ENCODE measurements at places on chromosomes 16 and 17. TPM values are rescaled to one million over a fixed set of nuclear protein-coding genes. Genes with fewer than 3 reads are reported as not detected.
A peak's percentile ranks its signal among the peaks of the same experiment; 100 is the strongest.

GRCh38 chr17:57556320-57556719, 188.8 kb downstream of the CCDC182 start:
- H3K4me1 ChIP-seq, result peaks cover 17% of the 10 kb centered on the region
- no peaks in the 10 kb centered on the region for H3K27me3 ChIP-seq
- no peaks in the 10 kb centered on the region for H3K36me3 ChIP-seq
- no peak overlapping the region for H3K27ac ChIP-seq

- no peak for DNase-seq
- H3K36me3 ChIP-seq, result no peaks in the 10 kb centered on the region
- no peak overlapping the region for H3K4me3 ChIP-seq
- no peak overlapping the region for H3K27ac ChIP-seq
- no peaks in the 10 kb centered on the region for H3K4me1 ChIP-seq
- no peaks in the 10 kb centered on the region for H3K27me3 ChIP-seq
These were observed 156.0 kb upstream of the SALL1 start for GRCh38 chr16:51306886-51307595.

DNA sequence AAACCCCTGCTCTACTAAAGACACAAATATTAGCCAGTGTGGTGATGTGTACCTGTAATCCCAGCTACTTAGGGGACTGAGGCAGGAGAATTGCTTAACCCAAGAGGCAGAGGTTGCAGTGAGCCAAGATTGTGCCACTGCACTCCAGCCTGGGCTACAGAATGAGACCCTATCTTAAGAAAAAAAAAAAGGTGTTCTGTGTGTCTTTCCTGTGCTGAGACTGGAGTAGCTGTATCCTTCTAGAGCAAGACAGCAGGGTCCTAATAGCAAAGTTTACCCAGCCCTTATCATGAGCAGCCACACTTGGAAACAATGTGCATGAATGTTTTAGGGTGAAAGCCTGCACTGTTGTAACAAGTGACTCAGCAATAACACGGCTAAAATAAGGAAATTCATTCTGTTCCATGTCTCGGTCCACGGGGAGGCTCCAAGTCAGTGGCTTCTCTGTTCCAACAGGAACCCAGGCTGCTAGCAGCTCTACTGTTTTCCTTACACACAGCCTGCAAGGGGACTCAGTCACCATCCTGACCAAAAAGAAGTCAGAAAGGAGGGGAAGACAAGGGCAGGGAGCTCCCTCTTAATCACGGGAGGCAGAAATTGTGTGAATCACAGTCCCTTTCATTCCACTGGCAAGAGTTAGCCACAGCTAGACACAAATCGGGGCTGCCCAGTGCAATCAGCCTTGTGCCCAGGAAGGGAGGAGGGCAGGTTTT, 7.1 kb upstream of the SLC5A11 start:
- no peaks in the 10 kb centered on the region for H3K27me3 ChIP-seq
- peak; percentile 30 for DNase-seq
- H3K36me3 ChIP-seq, result no peaks in the 10 kb centered on the region
- peaks cover 24% of the 10 kb centered on the region for H3K4me1 ChIP-seq

GRCh38 chr16:57675741-57676551, 7.8 kb downstream of the ADGRG3 start:
- DNase-seq, result no peak
- H3K36me3 ChIP-seq, result no peaks in the 10 kb centered on the region
- H3K27me3 ChIP-seq, result no peaks in the 10 kb centered on the region
- no peak overlapping the region for H3K4me3 ChIP-seq
- peaks cover 16% of the 10 kb centered on the region for H3K4me1 ChIP-seq

DNA sequence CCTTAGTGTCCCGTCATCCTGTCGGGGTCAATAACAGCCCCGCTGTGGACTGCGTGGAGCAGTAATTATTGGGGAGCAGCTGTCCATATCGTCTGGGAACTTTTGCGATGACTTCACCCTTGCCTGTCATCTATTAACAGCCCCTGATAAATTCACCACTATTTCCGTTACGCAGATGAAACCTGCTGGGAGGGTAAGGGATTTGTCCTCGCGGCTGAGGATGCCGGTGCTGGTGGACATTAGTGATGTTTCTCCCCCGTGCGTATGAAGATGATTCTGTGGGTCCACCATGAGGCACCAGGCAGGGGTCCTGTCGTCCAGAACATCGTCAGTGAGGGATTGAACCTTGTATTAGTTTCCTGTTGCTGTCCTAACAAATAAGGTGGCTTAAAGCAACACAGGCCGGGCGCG, 1.0 kb downstream of the FLYWCH2 start:
- peak overlapping the region; percentile 90 for H3K4me3 ChIP-seq
- no peak overlapping the region for H3K27ac ChIP-seq
- DNase-seq, result no peak
- peaks cover 5% of the 10 kb centered on the region for H3K4me1 ChIP-seq

DNA sequence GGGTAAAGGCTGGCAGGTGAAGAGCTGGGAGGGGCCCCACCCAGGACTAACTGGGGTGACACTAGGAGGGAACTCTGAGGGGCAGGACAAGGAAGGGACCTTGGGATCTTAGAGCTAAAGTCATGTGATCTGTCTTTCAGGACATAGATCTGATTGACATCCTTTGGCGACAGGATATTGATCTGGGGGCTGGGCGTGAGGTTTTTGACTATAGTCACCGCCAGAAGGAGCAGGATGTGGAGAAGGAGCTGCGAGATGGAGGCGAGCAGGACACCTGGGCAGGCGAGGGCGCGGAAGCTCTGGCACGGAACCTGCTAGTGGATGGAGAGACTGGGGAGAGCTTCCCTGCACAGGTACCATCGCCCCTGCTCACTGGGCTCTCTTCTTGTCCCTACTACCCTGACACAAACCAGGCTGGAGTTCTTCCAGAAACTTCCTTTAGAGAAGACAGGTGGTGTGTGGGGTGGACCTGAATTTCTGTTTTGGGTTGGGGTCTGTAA, 8.1 kb downstream of the NFE2L1 start:
- peaks cover 71% of the 10 kb centered on the region for H3K36me3 ChIP-seq
- no peak for DNase-seq
- no peak overlapping the region for H3K4me3 ChIP-seq
- peaks cover 22% of the 10 kb centered on the region for H3K4me1 ChIP-seq
- H3K27me3 ChIP-seq, result no peaks in the 10 kb centered on the region

- no peak overlapping the region for H3K27ac ChIP-seq
- no peak for DNase-seq
- peaks cover 59% of the 10 kb centered on the region for H3K27me3 ChIP-seq
- no peaks in the 10 kb centered on the region for H3K4me1 ChIP-seq
These were observed 30.7 kb downstream of the SDK2 start for GRCh38 chr17:73613271-73614233.

DNA sequence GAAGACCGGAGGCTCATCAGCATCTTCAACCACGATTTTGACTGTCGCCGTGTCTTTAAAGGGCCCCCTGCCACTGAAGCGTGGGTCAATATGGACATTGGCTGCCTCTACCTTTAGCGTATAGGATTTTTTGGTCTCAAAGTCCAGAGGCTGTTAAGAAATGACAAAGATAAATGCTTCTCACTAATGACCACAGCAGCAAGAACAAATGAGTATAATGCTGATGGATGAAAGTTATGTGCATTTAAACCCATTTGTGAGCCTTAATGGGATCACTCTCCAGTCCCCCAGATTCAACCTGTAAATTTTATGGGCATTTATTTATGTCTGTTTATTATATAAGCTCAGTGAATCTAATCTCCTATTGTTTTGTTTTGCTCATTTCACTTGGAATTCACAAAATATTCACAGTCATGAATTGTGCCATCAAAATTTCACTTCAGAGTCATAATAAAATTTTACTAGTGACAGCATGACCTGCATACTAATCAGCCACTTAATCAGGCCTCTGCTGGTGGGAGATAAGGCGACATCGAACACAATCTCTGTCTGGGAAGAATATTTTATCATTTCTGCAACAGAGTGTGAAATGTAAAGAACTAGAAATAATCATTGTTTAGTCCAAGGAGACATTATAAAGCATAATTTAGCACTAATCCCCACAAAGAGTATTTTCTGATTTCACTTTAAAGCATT, 218.5 kb downstream of the CDH8 start:
- H3K27me3 ChIP-seq, result no peaks in the 10 kb centered on the region
- H3K4me3 ChIP-seq, result no peak overlapping the region
- no peak overlapping the region for H3K27ac ChIP-seq
- H3K4me1 ChIP-seq, result peaks cover 20% of the 10 kb centered on the region

DNA sequence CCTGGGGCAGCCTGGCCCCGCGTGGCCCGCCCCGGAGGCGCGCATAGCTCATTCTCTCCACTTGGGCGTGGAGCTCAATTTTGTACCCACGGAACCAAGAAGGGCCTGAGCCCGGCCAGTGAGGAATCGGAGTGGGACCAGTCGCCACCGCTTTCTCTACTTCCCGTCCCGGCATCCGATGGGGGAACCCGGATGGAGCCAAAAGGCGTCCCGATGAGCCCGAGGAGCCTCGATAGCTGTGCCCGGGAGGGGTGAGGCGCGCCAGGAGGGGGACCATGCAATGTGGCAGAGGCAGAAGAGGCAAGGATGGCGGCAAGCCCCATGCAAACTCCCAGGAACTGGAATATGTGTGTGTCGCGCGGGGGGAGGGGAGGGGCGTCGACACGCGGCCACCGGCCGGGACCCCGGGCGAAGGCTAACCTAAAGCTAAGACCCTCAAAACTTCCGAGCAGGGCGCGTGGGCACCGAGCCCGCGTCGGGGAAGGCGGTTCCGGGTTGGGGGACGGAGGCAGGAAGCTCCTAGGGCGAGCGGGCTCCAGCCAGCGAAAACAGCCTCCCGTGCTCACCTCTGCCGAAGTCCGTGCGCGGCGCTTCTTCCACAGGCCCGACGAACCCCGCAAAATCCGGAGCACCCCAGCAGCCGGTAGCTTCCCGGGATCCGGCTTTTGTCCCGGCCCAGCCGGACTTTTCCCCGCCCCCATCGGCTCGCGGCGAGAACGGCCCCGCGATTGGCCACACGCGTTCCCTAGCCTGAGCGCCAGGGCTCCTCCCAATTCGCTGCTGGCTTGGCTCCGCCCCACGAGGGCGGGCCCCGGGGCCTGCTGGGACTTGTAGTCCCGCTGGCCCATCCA, at the start of gene ACLY:
ACLY (minus strand) TSS at position 638 of the 851 bp plus-strand sequence. CDS start 5,078 bp downstream, outside the sequence.
- peaks cover 1% of the 10 kb centered on the region for H3K36me3 ChIP-seq
- H3K27ac ChIP-seq, result peak within 1 kb of the TSS; percentile 80
- H3K4me3 ChIP-seq, result peak within 1 kb of the TSS; percentile 93
- peak; percentile 98 for DNase-seq
- H3K27me3 ChIP-seq, result no peaks in the 10 kb centered on the region
- peaks cover 34% of the 10 kb centered on the region for H3K4me1 ChIP-seq

- no peak overlapping the region for H3K27ac ChIP-seq
- DNase-seq, result no peak
- H3K4me1 ChIP-seq, result peaks cover 16% of the 10 kb centered on the region
- H3K4me3 ChIP-seq, result no peak overlapping the region
These were observed 9.9 kb downstream of the HAS3 start for GRCh38 chr16:69115361-69115760.

GRCh38 chr16:66003201-66003600, 363.3 kb upstream of the CDH5 start:
- H3K27ac ChIP-seq, result peak overlapping the region; percentile 22
- peak; percentile 65 for DNase-seq
- H3K4me3 ChIP-seq, result no peak overlapping the region
- H3K4me1 ChIP-seq, result peaks cover 44% of the 10 kb centered on the region
- no peaks in the 10 kb centered on the region for H3K36me3 ChIP-seq
- H3K27me3 ChIP-seq, result no peaks in the 10 kb centered on the region

GRCh38 chr16:89954462-89954861, 5.9 kb downstream of the DEF8 start:
- 0 out of 2 replicates have a peak, but pooled peaks cover 2% of the 10 kb centered on the region for H3K4me1 ChIP-seq
- no peak for DNase-seq
- no peak overlapping the region for H3K27ac ChIP-seq
- H3K27me3 ChIP-seq, result no peaks in the 10 kb centered on the region
- H3K36me3 ChIP-seq, result no peaks in the 10 kb centered on the region

DNA sequence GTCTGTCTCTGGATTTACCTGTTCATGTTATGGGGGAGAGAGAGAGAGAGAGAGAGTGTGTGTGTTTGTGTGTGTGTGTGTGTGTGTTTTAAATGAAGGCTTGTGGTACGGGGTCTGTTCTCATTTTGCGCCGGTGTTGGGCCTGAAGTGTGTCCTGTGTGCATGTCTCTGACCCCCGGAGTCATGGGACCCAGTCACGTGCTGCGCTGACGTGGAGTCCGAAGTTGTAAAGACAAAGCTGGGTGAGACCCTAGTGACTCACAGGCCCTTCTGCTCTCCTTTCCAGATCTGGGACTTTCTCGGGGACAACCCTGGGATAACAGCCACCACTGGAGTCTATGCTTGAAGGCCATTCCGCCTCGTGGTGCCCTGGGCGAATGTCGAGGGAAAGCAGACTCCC, 35.0 kb downstream of the JPH3 start:
- H3K36me3 ChIP-seq, result no peaks in the 10 kb centered on the region
- no peak overlapping the region for H3K27ac ChIP-seq
- peaks cover 3% of the 10 kb centered on the region for H3K4me1 ChIP-seq
- no peak for DNase-seq

DNA sequence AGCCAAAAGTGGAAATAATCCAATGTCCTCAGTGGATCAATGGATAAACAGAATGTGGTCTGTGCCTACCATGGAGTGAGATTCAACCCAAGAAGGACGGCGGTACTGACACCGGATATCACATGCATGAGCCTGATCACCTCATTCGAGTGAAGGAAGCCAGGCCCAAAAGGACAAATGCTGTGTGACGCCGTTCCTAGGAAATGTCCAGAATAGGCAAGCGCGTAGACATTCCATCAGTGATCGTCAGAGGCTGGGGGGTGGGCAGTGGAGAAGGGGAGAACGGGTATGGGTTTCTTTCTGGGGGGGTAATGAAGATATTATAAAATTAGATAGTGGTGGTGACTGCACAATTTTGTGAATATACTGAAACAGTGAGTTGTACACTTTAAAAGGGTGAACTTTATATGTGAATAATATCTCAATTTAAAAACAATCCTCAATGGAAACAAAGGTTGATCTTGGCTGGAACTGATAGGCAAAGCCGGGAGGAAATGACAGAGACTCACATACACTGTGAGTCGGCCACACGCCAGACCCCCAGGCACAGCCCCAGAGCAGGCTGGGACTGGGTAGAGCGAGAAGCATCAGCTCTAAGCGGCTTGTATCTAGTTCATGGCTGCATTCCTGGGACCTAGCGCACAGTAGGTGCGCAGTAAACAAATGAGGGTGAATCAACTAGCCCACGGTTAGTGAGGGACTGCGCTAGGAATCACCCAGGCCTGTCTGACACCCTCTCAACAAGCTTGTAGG, 3.5 kb downstream of the DBNDD1 start:
- no peak overlapping the region for H3K4me3 ChIP-seq
- H3K27me3 ChIP-seq, result no peaks in the 10 kb centered on the region
- DNase-seq, result no peak
- peaks cover 14% of the 10 kb centered on the region for H3K4me1 ChIP-seq

- H3K4me3 ChIP-seq, result no peak overlapping the region
- H3K4me1 ChIP-seq, result no peaks in the 10 kb centered on the region
- H3K27ac ChIP-seq, result no peak overlapping the region
- H3K36me3 ChIP-seq, result no peaks in the 10 kb centered on the region
- H3K27me3 ChIP-seq, result no peaks in the 10 kb centered on the region
- DNase-seq, result peak; percentile 20
These were observed 16.5 kb upstream of the MEAK7 start for GRCh38 chr16:84520725-84521496.

- no peaks in the 10 kb centered on the region for H3K36me3 ChIP-seq
- H3K4me3 ChIP-seq, result no peak overlapping the region
- no peak overlapping the region for H3K27ac ChIP-seq
- peaks cover 11% of the 10 kb centered on the region for H3K4me1 ChIP-seq
- H3K27me3 ChIP-seq, result peaks cover under 1% of the 10 kb centered on the region
- DNase-seq, result peak; percentile 59
These were observed 6.0 kb downstream of the CIITA start for GRCh38 chr16:10883004-10883403.

The HCRT gene
- total RNA-seq, result not detected

The VAT1L gene
- total RNA-seq, result 0.29 TPM

The PYDC1 gene
- not detected for total RNA-seq

The QPRT gene
- total RNA-seq, result 1.3 TPM

The TEFM gene
- total RNA-seq, result 11.3 TPM

The GRAP gene
- not detected for total RNA-seq

The ARL5C gene
- total RNA-seq, result 0.58 TPM

The ZNHIT3 gene
- 37.9 TPM for total RNA-seq

The PFAS gene
- total RNA-seq, result 59.6 TPM

The ENPP7 gene
- not detected for total RNA-seq

The ZSCAN10 gene
- total RNA-seq, result not detected

The COPS3 gene
- total RNA-seq, result 205 TPM

All from PC-3 (cell line).